Activated gamma-delta T cell treated with Interleukin-2 at 50 U/mL for 16 hours (primary cell): ENCODE measurements at places on chromosomes 1 and 21.
A peak's percentile ranks its signal among the peaks of the same experiment; 100 is the strongest.

DNA sequence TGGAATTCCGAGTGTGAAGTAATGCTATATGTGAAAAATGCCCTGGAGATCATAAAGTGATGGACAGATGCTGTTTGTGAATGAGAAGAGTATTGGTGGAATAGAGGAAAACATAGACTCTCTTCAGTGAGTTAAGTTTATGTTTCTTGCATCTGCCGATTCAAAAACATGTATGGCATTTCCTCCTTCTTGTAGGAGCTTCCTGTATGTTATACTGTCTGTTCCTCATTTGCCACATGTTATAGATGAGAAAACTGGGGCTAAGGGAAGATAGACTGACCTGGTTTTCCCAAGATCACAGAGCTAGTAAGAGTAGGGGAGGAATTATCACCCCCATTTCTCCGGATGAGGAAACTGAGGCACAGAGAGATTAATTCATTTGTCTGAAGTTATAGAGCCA, 41.1 kb upstream of the IL20 start:
- DNase-seq, result no peak

DNA sequence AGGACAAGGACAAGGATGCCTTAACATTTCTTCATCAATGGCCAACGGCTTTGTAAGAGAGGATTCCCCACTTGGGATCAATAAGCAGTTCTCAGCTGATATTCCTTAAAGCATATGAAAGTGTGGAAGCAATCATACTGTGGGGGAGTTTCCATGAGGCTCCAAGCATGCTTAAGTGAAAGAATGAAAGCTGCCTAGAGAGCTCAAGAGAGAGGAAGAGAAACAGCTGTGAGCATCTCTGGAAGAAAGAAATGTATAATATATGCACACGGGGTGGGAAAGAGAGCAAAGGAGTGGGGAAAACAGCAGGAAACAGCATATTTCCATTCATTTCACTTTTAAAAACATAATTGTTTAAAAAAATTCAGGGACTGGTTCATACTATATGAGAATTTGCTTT, 94.7 kb upstream of the WARS2 start:
- no peak for DNase-seq

- DNase-seq, result no peak
Measured at GRCh38 chr1:44557778-44558177, 116.5 kb downstream of the TMEM53 start.

GRCh38 chr1:27602462-27603308, 1.3 kb downstream of the AHDC1 start:
- peak; percentile 32 for DNase-seq

- no peak for DNase-seq
Measured at GRCh38 chr1:64687725-64688327, 57.0 kb upstream of the RAVER2 start.

DNA sequence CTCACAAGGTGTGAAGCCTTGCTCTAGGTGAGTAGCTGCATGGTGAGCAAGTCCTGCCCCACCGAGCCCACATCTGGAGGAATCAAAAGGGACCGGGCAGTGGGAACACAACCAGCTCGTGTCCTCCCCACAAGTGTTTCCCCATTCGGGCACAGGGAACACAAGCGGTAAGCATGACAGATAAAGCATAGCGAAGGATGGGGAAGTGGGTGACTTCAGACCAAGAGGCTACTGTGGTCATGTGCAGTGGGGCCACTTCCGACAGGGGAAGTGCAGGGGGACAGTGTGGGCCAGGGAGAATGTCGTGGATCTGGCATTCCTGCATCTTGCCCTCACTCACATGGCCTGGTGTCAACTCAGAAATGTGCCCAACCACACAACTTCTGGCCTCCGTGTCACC, 306.2 kb downstream of the FAM72C start:
- DNase-seq, result no peak

DNA sequence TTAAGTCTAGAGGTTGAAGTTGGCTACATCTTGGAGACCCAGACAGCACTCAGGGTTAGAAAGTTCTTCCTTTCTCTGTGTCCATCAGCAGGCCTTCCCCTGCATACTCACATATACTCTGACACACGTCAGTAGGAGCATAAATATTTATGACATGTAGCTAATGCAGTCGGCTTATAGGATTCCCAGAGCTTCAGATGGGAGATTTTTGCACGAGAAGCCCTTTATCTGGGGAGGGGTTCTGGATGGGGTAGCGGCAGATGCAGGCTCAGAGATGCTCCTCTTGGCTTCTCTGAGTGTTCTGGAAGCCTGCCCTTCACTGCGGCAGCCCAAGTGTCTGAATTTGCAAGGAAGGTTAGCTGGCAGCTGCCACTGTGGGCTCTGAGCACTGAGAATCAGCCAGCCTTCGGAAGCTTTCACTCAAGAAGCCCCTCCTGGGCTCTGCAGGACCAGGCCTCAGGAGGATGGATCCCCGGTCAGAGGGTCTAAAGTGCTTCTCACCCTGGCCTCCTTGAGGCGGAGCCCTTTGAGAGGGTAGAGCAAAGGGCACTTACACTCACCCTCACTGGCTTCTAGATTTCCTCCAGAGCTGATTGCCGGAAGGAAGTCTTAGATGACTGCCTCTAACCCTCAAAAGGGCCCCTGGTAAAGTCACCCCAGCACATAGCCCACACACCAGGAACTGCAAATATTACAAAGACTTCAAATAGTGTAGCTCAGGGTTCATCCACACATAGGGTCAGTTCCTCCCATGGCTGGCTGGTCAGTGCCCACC, 68.1 kb upstream of the NFASC start:
- DNase-seq, result no peak

- no peak for DNase-seq
Measured at GRCh38 chr1:152410599-152410998, 3.5 kb downstream of the CRNN start.

- no peak for DNase-seq
Measured at GRCh38 chr1:27409669-27410068, 17.2 kb downstream of the GPR3 start.

- no peak for DNase-seq
Measured at GRCh38 chr21:36716387-36716786, 17.5 kb downstream of the SIM2 start.

- no peak for DNase-seq
Measured at GRCh38 chr1:9229549-9229948, 5.0 kb upstream of the H6PD start.

DNA sequence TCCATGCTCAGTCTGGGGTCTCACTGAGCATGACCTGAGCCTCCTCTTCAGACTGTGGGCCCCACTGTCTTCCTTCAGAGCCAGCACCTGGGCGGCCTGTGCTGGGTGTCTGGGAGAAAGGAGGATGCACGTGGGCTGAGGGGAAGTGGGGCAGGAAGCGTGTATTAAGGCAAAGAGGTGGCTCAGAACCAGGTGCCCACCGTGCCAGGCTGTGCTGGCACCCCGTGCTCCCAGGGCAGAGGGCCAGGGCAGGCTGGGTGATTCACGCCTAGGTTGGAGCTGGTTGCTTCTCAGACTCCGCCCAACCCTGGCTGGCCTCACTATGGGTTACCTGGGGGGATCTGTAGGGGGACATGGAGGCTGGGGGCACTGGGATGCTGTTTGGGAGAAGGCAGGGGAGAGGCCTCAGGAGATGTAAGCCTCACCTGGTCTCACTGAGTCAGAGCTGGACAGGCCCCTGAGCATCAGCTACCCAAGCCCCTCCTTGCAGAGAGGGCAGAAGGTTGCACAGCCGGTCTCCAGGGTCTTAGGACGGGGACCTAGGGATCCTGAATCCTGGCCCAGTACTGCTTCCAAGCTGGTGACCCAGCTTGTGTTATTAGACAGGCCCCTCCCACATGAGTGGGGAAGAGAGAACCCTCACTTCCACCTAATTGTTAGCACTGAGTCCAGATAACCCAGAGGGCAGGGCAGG, 18.6 kb upstream of the PADI1 start:
- DNase-seq, result no peak

DNA sequence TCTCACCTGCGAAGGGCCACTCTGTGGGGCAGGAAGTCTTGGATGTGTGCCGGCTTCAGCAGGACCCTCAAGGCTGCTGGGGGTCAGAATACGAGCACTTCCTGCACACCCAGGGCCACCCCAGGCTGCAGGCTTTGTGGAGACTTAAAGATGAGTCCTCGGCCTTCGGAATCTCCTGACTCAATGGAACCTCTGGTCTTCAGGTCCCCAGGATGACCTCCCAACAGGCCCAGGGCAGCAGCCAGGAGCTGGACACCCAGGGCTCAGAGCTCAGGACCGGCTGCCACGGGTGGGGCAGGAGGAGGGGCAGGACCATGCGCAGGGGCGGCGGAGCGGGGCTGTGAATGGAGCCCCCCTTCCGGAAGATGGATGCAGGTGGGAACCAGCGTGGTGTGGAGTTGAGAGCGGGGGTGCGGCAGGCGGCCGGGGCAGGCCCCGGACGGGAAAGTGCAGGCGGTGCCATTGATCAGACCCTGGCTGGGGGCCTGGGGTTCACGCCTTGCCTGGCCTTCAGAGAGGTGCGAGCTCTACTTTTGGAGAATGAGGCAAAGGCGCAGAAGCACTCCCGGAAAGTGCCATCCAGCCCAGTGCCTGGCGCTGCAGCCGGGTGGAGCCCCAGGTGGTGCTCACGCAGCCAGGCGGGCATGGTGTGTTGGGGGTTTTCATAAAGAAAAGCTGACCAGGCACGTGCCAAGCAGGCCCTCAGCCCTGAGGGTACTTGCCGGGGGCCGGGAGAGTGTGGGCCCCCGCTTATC, 10.4 kb downstream of the COL18A1 start:
- DNase-seq, result no peak

GRCh38 chr1:15258833-15259621, 12.0 kb downstream of the FHAD1 start:
- no peak for DNase-seq

- DNase-seq, result no peak
Measured at GRCh38 chr1:212504171-212504803, 71.6 kb downstream of the NENF start.

- DNase-seq, result no peak
Measured at GRCh38 chr1:224300346-224300745, 29.6 kb downstream of the NVL start.

- no peak for DNase-seq
Measured at GRCh38 chr21:46083791-46084561, 13.9 kb upstream of the COL6A2 start.

DNA sequence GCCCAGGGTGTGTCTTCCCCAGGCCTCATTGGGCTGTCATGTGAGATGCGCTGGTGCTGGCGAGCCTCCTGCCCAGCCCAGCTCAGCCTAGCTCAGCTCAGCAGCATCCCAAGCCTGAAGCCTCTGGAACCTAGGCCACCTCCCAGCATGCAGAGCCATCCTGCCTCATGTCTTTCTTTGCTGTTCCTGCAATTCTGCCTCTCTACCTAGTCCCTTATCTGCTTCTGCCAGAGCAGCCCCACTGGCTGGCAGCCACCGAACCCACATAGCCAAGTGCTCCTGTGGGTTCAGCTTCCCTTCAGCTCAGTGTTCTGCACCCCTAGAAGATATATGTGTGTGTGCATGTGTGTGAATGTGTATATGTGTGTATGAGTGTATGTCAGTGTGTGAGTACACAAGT, 291.5 kb upstream of the VAMP3 start:
- no peak for DNase-seq

DNA sequence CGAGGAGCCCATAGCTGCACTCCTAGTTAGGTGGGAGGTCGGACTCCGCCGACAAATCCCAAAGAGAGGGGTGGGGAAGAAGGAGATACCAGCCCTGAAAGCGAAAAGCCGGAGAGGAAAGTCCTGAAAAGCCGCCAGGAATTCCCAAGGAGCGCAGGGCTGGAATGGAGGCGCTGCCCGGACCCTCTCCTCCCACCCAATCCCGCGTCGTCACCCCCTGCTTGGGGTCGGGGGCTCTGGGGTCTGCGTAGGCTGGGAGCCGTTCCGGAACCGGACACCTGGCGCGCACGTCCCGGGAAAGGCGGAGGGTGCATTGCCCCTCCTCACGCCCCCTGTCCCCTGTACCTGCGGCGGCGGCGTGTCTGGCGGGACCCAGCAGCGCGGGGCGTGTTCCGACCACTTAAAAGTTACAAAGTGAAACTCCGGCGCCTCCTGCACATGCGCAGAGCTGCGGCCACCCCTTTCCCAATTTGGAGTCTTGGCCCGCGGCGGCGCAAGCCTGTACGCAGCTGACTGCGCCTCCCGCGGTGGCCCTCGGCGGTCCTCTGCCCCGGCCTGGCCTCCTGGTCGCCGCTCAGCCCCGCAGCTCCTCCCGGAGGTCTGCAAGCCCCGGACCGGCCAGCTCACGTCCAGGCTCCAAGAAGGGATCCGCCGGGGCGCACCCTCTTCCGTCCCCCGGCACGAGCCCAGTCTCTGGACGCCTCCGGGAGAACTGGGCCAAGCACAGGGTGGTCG, at the start of gene TMEM63A:
TSS of gene TMEM63A (minus strand) at position 422 of the 735 bp plus-strand sequence. CDS start 4,800 bp downstream, outside the sequence.
- DNase-seq, result peak; percentile 91
